Caki2 (cell line): ENCODE measurements at places on chromosomes 6 and 20. TPM values are rescaled to one million over a fixed set of nuclear protein-coding genes. Genes with fewer than 3 reads are reported as not detected.
A peak's percentile ranks its signal among the peaks of the same experiment; 100 is the strongest.

DNA sequence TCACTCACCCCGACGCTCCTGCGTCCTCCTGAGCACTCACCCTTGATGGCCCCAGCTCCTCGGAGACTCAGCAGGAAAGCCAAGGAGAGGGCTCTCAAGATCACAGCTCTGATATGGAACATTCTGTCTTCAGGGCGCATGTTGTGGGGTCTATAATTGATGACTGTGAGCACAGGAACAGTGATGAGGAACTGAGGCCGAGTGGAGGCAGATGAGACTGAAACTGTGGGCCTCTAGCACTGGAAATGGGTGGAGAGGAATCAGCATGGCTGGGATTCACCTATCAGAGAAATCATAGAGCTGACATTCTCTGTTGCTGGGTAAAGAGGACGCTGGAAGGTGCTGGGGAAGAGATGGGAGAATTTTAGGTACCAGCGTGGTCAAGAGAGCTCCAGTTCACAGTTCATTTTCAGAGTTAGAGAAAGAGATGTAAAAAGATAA, at the start of gene HLA-DPA1:
Gene HLA-DPA1 (minus strand): TSS at position 219 of the 441 bp plus-strand sequence.
- no peak for DNase-seq

GRCh38 chr20:62159052-62159451, 15.5 kb downstream of the SS18L1 start:
- DNase-seq = no peak

DNA sequence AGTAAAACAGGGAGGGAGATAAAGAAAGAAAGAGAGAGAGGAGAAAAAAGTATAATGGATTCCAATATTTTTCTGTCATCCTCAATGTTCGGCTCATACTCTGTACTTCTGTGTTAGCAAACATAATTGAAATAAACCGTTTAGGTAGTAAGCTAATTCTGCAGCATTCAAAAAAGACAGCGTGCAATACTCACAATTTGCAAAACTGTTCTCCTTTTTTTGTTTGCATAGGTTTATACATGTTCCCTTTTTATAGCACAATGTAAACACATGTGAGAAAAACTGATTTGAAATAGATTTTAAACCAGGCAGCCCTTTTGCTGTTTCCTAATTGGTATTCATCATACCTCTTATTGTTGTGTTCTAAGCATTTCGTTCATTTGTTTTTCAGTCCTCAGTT, 188.9 kb downstream of the PLCB1 start:
- DNase-seq = no peak

Gene SLC18B1
- total RNA-seq = 11.7 and 15.5 TPM in 2 replicates

Gene IBTK
- total RNA-seq = 37.2 and 37.4 TPM in 2 replicates

DNA sequence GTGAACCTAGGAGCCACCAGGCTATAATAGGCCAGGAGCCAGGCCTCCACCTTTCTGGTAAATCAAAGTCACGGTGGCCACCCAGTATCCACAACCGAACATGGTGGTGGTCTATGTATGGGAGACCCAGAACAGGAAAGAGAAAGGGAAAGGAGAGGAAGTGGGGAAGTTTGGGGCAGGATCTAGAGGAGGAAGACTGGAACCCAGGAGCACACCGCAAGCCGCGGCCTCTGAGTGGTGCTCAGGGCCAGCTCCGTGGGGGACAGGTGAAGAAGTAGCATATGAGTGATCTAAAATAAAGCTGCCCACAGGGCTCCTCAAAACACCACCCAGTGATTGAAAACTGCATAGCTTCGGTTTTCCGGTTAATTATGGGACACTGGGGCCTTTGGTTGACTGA, 214.8 kb downstream of the ZDHHC14 start:
- DNase-seq = no peak

GRCh38 chr6:9064156-9064555, 628.8 kb upstream of the SLC35B3 start:
- no peak for DNase-seq

Gene BMP7
- total RNA-seq = 0.24 TPM in 1 of 2 replicates, not detected in the other

Gene PHACTR1
- not detected in 2 replicates for total RNA-seq

- peak; percentile 53 for DNase-seq
These were observed 151.7 kb downstream of the DST start for GRCh38 chr6:56490993-56491392.

DNA sequence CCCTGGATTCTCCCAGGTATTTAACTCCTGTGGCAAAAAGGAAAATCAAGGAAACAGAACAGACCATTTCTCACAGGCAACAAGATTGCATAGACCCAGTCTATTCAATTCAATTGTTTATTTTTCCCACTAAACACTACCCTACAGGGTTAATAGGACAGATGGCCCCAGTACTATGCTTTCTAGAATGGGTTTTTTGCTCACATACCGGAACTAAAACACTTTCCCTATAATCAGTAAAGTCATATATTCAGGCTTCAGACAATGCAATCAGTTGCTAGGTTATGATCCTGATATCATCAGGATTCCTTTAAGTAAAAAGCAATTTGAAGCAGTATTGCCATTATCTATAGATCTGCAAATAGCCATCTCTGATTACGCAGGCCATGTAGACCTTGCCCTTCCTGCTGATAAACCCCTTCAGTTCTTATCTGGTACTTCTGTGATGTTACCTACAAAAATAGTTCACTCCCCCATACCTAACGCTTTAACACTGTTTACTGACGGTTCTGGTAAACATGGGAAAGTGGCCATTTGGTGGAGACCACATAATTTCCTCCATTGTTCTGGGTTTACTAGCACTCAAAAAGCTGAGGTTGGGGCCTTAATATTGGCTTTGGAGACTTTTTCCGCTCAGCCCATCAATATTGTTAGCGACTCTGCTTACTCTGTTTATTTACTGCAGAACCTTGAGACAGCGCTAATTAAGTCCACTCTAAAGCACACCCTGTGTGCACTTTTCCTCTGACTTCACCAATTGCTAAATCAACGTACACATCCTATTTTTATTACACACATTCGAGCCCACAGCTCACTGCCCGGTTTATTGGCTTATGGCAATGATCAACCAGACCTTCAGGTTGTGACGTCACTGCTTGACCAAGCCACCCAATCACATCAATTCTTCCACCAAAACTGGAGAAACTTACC, 666.0 kb downstream of the PHF3 start:
- no peak for DNase-seq

Gene NOTCH4
- total RNA-seq = 0.26 and 0.71 TPM in 2 replicates

Gene DCDC2
- 4.7 and 5.4 TPM in 2 replicates for total RNA-seq

- no peak for DNase-seq
These were observed 32.0 kb downstream of the TSPYL4 start for GRCh38 chr6:116221911-116222310.

DNA sequence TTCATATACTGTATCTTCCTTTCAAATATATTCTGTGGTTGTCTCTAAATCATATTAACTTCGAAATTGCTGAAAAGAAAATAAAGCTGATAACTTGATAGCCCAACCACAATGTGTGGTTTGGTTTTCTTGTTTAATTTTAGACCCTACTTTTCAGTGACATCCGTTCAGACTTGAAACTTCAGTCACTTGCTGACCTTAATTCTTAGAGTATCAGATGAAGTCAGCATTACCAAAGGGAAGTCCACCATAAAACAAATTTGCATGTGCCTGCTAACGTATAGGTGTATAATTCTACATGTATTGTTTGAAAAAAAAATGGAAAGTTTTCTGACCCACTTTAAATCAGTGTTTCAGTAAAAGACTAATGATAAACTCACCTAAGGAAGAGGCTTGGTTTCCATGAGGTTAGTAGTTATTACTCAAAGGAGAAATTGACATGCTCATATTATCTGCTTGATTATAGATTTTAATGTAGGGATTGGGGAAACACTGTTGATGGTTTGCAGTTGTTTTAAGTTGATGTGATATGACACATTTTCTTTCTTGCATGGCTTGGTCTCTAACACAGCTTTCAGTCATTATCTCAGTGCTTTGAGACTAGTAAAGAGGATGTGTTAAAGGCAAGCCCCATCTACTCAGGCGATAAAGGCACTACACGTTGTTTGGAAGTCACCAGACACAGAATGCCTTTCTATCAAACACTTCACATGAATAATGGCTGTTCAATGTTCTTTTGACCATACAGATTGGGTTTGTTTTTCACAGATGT, 5.2 kb upstream of the IL17A start:
- no peak for DNase-seq

Gene KIF25
- total RNA-seq = not detected in 2 replicates

GRCh38 chr6:144722925-144723324, 437.8 kb downstream of the UTRN start:
- no peak for DNase-seq

Gene CD83
- 10.5 and 16.7 TPM in 2 replicates for total RNA-seq

DNA sequence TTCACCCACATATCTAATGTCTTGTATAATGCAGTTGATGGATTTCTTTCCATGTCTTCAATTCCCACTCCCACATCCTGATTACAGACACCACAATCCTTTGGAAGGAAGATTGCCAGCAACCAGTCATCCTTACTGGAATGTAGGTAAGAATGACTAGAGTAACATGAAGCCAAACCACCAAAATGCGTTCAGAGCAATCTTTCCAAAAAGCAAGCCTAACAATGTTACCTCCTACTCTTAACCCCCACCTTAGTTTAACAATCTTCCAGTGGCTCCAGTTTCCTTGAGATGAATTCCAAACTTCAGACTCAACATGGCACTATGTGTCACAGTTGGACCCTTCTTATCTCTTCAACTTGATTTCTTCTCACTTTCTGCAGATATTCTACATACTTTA, 685.6 kb downstream of the DOK5 start:
- DNase-seq = no peak

DNA sequence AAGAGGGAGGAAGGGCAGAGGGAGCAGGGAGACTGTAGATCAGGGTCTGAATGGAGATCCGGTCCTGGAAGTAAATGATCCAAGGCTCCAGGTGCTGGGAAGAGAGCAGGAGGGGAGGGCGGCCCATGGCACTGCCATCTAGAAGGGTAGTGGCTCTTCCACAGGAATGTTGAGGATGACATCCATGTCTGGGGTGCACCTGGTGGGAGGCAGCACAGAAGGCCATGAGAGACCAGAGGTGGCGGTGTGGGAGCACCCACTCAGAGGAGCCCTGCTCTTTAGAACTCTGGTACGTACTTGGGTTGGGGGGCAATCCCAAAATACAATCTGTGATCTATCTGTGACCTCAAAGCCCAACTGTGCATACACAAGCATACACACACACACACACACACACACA, 13.5 kb downstream of the DEFB132 start:
- no peak for DNase-seq

DNA sequence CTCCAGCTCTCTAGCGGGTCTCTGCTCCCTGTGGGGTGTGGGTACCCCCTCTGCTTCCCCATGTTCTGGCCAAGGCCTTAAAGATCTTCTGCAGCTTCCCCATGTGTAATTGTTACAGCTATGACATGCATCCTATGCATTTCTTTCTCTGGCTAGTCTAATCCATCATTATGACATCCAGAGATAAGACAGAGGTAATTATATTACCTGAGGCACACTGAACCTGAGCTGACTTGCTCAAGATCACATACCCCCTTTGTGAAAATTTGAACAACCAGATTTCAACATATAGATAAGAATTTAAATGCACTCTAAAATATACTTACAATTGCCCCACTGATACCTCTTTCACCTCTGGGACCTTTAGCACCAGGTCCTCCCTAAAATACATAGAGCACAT, 102.4 kb downstream of the COL12A1 start:
- no peak for DNase-seq
